ENCODE measurements at places on chromosomes 4 and X. TPM values are rescaled to one million over a fixed set of nuclear protein-coding genes. Genes with fewer than 3 reads are reported as not detected.

CDKL5 gene
- polyA plus RNA-seq, result 5.0 TPM

C4orf50 gene
- 0.58 TPM for polyA plus RNA-seq

SH3RF1 gene
- 30.1 TPM for polyA plus RNA-seq

BMP3 gene
- 7.6 TPM for polyA plus RNA-seq

- H3K27me3 ChIP-seq, result no peaks in the 10 kb centered on the region
- no peak overlapping the region for H3K27ac ChIP-seq
- no peaks in the 10 kb centered on the region for H3K36me3 ChIP-seq
- peaks cover 5% of the 10 kb centered on the region for H3K4me1 ChIP-seq
Observed at GRCh38 chr4:151199319-151200190, 77.4 kb upstream of the PRSS48 start.

DNA sequence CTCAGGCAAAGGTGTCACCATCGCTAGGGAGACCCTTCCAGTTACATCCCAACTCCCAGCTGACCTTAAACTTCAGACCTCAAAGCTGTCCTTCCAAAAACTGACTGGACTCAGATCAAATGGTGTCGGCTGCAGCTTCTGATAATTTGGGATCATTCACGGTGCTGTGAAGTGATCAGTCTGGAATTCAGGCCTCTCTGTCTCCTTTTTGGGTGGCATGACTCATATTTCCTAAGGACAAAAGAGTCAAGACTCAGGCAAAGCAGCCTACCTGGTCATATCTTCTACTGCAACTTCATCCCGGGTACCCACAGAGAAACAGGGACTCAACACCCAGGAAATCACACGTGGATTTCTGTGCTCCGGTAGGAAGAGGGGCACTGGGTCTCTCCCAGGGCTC, 87.6 kb downstream of the SORCS2 start:
- no peaks in the 10 kb centered on the region for H3K27me3 ChIP-seq
- no peaks in the 10 kb centered on the region for H3K4me1 ChIP-seq
- no peaks in the 10 kb centered on the region for H3K36me3 ChIP-seq
- H3K27ac ChIP-seq, result no peak overlapping the region

GRCh38 chr4:3418029-3418762, 23.6 kb upstream of the HGFAC start:
- H3K27me3 ChIP-seq, result no peaks in the 10 kb centered on the region
- no peak overlapping the region for H3K4me3 ChIP-seq
- no peak for DNase-seq
- H3K27ac ChIP-seq, result no peak overlapping the region
- H3K36me3 ChIP-seq, result peaks cover 62% of the 10 kb centered on the region

GRCh38 chr4:184444953-184445309, 29.4 kb downstream of the IRF2 start:
- peaks cover 16% of the 10 kb centered on the region for H3K4me1 ChIP-seq
- no peak overlapping the region for H3K4me3 ChIP-seq
- no peak for DNase-seq
- no peaks in the 10 kb centered on the region for H3K27me3 ChIP-seq

DNA sequence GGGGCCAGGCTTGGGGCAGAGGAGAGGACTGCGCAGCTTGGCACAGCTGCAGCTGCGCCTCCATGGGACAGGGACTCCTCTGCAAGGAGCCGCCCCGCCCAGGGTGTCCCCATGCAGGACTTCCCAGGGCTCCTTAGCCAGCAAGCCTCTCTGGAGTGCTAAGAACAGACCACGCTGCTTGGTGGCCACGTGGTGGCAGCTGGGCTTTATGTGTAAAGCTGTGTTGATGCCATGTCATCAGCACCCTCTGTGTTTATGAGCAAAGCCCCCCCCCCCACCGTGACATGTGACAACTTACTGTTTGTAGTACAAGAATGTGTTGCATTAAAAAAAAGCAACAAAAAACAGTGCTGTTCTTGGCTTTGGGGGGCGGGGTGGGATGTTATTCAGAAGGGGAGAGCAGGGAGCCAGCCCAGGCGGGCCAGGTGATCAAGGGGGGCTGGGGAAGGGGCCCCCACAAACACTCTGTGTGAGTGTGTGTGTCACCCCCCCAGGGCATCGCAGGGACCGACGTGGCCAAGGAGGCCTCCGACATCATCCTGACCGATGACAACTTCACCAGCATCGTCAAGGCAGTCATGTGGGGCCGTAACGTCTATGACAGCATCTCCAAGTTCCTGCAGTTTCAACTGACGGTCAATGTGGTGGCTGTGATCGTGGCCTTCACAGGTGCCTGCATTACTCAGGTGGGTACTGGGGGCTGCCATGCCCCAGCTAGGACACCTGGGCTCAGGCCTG, 40.3 kb downstream of the ATP2B3 start:
- peaks cover 4% of the 10 kb centered on the region for H3K4me1 ChIP-seq
- H3K27ac ChIP-seq, result no peak overlapping the region
- no peaks in the 10 kb centered on the region for H3K27me3 ChIP-seq
- H3K36me3 ChIP-seq, result no peaks in the 10 kb centered on the region
- DNase-seq, result no peak
- H3K4me3 ChIP-seq, result no peak overlapping the region

DNA sequence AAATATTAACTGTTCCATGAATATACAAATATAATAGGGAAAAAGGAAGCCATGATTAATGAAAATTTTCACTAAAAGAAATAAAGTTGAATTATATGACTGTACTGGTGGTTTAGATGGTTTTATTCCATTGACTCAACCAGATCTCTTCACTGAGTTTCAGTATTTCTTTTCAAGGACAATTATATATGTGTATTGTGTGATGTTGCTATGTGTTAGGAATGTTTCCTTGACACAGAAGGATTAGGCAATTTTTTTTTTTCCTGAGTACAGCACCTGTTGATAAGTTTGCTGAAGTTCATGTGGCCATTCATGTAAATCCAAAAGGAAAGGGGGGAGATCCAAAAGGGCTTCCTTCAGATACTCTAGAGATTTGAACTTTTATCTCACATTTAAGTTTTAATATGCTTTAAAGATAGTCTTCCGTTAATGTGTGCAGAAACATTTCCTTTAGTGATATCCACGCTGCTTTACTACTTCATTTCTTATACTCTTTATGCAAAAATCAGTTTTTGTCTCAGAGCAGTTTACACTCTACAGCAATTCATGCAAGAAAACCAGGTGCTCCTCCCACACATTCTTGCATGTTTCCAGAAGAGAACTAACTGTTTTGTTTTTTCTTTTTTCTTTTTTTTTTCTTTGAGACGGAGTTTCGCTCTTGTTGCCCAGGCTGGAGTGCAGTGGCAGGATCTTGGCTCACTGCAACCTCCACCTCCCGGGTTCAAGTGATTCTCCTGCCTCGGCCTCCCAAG, 249.1 kb downstream of the RPA4 start:
- no peaks in the 10 kb centered on the region for H3K27me3 ChIP-seq
- H3K36me3 ChIP-seq, result no peaks in the 10 kb centered on the region
- no peaks in the 10 kb centered on the region for H3K4me1 ChIP-seq
- no peak overlapping the region for H3K4me3 ChIP-seq
- DNase-seq, result no peak

DNA sequence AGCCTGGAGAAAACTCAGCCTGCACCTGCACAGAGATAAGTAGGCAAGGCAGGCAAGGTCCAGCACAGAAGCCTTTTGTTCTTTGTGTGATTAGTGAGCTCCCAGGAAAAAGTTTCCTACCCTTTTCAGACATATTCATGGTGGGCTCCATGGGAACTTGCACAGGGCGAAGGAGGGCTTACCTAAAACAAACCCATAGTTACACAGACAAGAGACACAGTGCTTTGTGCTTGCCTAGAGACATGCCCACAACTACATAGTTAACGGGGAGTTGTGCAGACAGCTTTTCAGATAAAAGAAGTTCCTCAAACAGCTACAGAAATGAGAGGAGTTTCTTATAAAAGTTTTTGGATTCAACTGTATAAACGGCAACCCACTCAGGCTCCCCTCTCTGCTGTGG, 180.5 kb downstream of the GLUD2 start:
- no peak overlapping the region for H3K27ac ChIP-seq
- DNase-seq, result no peak
- H3K4me1 ChIP-seq, result no peaks in the 10 kb centered on the region
- H3K27me3 ChIP-seq, result no peaks in the 10 kb centered on the region

- no peak overlapping the region for H3K4me3 ChIP-seq
- DNase-seq, result no peak
- no peak overlapping the region for H3K27ac ChIP-seq
- H3K36me3 ChIP-seq, result peaks cover 18% of the 10 kb centered on the region
Observed at GRCh38 chr4:67712650-67713528, 11.9 kb upstream of the UBA6 start.

- no peak overlapping the region for H3K27ac ChIP-seq
- no peaks in the 10 kb centered on the region for H3K36me3 ChIP-seq
- H3K4me1 ChIP-seq, result no peaks in the 10 kb centered on the region
- DNase-seq, result no peak
- H3K27me3 ChIP-seq, result no peaks in the 10 kb centered on the region
Observed at GRCh38 chr4:112807083-112807482, 170.1 kb downstream of the LARP7 start.

DNA sequence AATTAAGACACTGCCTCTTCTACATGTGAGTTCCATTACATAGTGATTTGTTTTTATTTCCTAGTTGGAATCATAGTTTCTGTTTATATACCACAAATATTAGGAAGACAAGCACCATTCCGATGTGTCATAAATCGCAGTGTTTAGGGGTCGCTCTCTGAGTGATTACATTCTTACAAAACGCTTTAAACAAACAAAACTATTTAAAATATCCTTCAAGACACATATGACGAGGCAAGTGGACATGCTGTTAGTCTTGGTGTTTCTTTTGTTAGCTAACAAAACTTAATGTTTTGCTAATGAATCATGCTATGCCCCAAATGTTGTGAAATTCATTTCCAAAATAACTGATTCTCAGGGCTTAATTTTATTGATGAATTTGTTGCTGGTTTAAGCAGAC, 1219.3 kb upstream of the PRKX start:
- no peaks in the 10 kb centered on the region for H3K4me1 ChIP-seq
- no peaks in the 10 kb centered on the region for H3K36me3 ChIP-seq
- H3K27ac ChIP-seq, result no peak overlapping the region
- peak; percentile 9 for DNase-seq

DNA sequence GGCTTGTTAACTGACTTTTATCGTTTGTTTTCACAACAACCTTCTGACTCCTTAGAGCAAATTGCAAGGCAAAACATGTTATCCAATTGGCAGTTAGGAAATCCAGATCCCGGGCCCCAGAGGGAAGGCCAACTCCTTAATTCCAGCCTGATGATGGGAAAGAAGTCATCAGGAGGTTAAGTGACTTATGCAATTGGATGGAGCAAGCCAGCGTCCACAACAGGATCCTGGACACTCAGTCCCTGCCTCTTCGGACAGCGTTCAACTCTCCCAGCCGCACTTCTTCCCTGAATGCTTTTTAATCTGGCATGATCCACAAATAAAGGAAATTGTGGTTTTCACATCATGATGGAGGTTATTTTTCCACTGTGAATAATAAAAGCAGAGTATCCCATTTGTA, 310.1 kb downstream of the RAB28 start:
- no peak overlapping the region for H3K4me3 ChIP-seq
- H3K36me3 ChIP-seq, result no peaks in the 10 kb centered on the region
- no peak overlapping the region for H3K27ac ChIP-seq
- no peaks in the 10 kb centered on the region for H3K27me3 ChIP-seq
- DNase-seq, result peak; percentile 8
- peaks cover 5% of the 10 kb centered on the region for H3K4me1 ChIP-seq

- H3K4me1 ChIP-seq, result no peaks in the 10 kb centered on the region
- no peaks in the 10 kb centered on the region for H3K36me3 ChIP-seq
- no peak for DNase-seq
- no peak overlapping the region for H3K27ac ChIP-seq
- no peaks in the 10 kb centered on the region for H3K27me3 ChIP-seq
Observed at GRCh38 chr4:189988877-189989431, 38.1 kb downstream of the FRG2 start.

DNA sequence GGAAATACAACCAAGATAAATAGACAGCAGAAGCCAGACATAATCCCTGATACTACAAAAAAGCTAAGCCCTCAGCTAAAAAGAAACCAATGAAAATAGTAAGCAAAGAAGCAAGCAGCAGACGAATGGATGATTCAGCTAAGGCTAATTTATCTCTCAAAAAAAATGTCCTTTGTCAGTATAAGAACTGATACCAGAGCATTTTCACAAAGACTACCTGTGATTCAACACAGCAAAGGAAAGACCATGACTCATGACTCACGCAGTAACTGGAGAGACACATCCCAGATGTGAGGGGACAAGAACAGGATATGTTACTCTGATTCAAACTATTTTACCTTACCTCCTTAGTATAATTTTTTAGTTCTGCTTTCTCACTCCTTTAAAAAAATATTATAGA, 22.7 kb upstream of the TMPRSS11F start:
- H3K4me1 ChIP-seq, result no peaks in the 10 kb centered on the region
- no peak overlapping the region for H3K4me3 ChIP-seq
- H3K36me3 ChIP-seq, result no peaks in the 10 kb centered on the region
- H3K27ac ChIP-seq, result no peak overlapping the region
- DNase-seq, result no peak

DNA sequence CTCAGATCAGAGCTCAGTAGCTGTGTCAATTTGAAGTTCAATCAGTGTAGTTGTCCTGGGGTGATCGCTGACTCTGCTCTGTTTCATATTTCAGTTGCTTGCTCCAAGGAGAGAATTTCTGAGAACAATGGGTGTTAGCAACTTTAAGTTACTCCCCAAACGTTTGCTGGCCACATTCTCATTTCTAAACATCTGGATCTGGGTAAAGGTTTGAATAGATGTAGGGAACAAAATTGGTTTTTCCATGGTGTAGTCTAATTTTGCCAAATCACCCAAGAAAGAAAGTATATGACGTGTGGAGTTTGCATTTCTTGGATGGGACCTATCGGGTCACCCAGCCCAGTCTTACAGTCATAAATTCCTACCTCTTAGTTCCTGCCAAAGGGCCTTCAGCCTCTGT, 103.7 kb downstream of the AKAP4 start:
- no peak for DNase-seq
- no peak overlapping the region for H3K4me3 ChIP-seq
- H3K27ac ChIP-seq, result no peak overlapping the region
- peaks cover 11% of the 10 kb centered on the region for H3K36me3 ChIP-seq

GRCh38 chr4:113013751-113014150, 35.7 kb upstream of the ANK2 start:
- H3K27me3 ChIP-seq, result no peaks in the 10 kb centered on the region
- DNase-seq, result no peak
- no peaks in the 10 kb centered on the region for H3K4me1 ChIP-seq

DNA sequence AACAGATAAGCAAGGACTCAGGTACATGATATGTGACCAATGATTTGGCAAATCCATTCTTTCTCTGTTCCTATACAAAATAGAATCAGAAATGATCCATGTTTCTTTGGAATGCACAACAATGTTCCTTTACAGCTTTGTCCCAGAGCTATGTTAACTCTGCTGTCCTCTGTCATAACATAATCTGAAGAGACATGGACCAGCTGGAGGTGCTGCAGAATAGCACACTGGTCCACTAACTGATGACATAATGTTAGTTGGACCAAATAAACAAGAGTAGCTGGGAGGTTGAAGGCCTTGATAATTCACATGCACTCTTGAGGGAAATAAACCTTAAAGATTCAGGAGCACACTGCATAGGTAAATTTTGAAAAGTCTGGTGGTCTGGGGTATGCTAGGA, 23.0 kb upstream of the DHX15 start:
- no peaks in the 10 kb centered on the region for H3K27me3 ChIP-seq
- H3K27ac ChIP-seq, result no peak overlapping the region
- no peaks in the 10 kb centered on the region for H3K4me1 ChIP-seq
- no peak overlapping the region for H3K4me3 ChIP-seq
- DNase-seq, result no peak
